Stimulated activated CD8-positive, alpha-beta memory T cell treated with anti-CD3 and anti-CD28 coated beads, Interleukin-7, amount 100 ng/mL, for 48 hours (primary cell): ENCODE measurements at places on chromosomes 16 and 17.

- no peak for DNase-seq
Measured at GRCh38 chr17:74491626-74492025, 25.2 kb downstream of the CD300A start.

DNA sequence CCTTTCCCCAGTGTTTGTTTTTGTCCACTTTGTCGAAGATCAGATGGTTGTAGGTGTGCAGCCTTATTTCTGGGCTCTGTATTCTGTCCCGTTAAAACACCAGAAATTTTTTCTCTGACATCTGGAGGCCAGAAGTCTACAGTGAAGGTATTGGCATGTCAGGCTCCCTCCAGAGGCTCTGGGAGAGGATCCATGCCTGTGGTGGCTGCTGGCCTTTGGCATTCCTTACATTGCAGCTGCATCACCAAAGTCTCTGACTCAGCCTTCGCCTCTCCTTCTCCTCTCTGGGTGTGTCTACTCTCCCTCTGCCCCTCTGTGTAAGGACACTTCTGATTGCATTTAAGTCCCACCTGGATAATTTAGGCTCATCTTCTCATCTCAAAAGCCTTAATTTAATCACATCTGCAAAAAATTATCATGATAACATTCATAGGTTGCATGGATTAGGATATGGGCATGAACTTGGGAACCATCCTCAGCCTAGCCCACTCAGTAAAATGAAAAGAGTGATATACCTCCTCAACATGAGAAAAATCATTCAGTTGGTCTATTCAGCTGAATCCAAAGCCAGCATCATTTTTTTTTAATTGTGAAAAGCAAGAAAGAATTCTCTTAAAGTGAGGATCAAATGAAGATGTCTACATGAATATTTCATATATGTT lies 78.0 kb downstream of the MAP2K6 start:
- DNase-seq, result no peak

DNA sequence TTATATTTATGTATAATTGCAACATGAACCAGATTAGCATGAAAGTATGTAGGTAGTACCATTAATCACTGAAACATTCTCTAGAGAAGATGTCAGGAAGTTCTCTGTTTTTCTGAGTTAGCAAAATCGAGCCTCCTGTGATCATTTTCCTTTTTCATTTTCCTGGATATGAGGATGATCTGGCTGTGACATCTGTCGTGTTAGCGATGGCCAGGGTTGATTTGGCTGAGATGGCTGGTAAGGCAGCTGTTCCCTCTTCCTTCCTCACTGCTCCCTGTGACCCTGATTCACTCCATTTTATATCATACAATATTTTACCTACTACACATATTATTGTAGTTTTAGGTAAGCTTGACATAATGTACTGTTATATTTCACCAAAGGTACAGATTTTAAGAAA lies 10.3 kb downstream of the CNTNAP4 start:
- DNase-seq, result no peak

DNA sequence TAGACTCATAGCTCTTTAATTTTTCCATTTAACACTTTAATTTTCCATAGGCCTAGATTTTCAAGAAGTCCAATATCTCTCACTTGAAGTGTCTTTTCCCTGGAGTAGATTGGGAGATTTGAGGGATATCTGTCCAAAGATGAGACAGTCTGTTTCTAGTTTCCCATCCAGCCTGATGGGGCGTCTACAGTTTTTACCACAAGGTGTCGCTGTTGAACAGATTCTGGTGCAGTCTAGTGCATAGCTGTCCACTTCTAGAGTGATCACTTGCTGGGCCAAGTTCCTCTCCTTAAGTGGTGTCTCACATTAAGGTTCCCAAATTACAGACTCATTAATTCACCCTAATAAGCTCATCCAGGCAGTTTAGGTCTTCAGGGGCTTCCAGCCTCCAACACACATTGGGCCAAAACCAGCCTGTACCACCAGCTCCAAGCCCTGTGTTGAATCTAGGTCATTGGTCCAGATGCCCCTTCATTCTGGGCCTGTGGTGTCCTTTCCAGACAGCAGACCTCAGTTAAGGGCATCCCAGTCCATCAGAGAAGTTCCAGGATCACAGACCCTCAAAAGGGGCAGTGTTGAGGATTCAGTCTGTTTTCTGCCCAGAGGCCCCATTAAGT lies 9.4 kb downstream of the SNX20 start:
- no peak for DNase-seq

GRCh38 chr17:56313201-56313600 lies 159.9 kb downstream of the ANKFN1 start:
- DNase-seq, result no peak

GRCh38 chr17:79306424-79307318 lies 232.0 kb downstream of the ENGASE start:
- DNase-seq, result no peak

DNA sequence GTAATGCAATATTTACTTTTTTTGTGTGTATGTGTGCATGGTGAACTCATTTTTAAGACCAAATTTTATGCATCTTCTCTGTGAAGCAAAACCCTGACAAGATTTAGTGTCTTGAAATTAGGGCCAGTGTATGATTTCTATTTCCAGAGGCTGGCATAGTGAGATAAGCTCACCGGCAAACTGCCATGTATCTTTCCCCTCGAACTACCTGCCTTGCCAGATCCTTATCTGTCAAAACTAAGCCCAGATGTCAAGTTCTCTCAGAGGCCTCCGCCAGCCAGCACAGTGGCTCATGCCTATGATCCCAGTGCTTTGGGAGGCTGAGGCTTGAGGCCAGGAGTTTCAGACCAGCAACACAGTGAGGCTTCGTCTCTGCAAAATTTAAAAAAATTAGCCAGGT lies 10.0 kb downstream of the USP32 start:
- DNase-seq, result no peak

DNA sequence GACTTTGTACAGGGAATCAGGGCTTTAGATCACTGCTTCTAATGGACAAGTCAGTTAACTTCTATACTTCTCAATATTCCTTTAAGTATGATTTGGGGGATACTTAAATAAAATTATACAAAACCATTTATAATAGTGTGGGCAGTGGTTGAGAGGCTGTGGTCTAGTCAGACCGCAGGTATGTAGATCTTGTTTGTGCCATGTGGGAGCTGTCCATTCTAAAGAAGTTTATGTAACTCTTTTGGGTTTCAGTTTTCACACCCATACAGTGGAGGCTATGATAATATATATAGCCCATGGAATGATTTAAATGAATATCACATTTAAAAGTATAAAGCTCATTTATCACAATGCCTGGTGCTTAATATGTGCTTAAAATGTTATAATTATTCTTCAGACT lies 654.3 kb upstream of the KIF2B start:
- no peak for DNase-seq

DNA sequence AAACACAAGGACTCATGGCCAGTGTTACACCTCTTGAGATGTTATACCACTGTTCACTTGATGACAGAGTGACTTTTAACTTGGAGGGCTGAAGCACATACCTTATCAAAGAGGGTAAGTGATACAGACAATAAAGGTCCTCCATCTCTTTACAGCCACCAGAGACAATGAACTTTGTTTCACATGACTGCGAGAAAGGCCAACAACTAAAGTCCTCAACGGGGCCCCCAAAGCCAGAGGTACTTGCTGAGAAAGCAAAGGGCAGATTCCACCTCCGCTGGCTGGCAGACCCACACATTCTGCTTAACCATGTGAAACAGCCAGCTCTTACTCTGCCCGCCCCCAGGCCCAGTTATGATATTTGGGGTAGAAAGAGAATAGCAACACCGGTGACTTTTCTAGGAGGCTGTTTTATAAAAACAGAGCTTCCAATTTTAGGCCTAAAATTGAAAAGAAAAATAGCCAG lies 21.4 kb downstream of the DCUN1D3 start:
- DNase-seq, result no peak

GRCh38 chr16:11602321-11602720 lies 15.6 kb upstream of the LITAF start:
- no peak for DNase-seq

DNA sequence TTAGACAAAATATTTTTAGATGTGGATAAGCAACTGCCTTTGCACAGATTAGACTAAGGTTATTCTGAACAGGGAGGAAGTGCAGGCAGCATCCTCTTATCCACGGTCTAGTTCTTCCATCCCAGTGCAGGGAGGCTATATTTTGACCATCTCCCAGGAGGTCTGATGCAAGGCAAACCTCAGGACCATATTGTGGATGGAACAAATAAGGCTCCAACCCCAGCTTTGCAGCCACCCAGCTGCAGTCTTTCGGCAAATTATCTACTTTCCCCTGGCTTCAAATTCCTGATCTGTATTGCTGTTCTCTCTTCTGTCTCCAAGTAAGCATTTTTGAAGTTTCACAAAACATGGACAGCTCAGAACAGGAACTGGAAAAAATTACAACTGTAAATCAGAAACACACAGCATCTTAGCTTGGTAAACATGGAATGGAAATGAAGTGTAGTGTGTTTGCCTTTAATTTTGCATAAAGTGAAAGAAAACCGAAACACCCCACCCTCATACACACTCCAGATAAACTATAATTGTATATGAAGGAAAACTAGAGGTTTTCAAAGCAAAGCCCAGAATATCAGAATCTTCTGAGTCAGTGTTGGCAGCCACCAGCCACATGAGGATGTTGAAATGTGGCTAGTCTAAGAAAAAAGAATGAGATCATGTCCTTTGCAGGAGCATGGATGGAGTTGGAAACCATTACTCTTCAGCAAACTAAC lies 33.5 kb upstream of the MON1B start:
- no peak for DNase-seq

- DNase-seq, result no peak
Measured at GRCh38 chr17:43699438-43699756, 37.7 kb upstream of the MEOX1 start.

- DNase-seq, result no peak
Measured at GRCh38 chr16:53768593-53768992, 64.6 kb downstream of the FTO start.

GRCh38 chr16:66391726-66392670 lies 25.5 kb downstream of the CDH5 start:
- no peak for DNase-seq

DNA sequence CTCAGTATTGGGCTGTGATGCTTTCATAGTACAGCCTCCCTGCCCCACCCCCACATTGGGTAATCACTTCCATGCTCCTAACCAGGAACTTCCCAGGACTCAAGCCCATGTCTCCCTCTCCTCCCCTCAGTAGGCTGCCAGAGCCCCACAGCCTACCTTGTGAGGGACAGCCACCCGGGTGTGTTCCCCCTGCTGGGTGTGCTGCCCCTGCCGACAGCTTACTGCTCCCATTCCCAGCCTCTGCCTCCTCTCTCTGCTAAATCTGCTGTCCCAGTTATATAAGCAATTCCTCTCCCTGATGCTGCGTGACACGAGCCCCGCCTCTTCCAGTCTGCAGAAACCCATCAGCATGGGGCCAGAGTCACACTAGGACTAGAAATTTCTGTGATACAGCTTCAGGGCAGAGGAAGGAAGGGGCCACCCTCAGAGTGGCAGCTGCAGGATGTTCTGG lies at the start of gene RSKR:
Gene RSKR, minus strand, starts transcription at position 255 of the 451 bp plus-strand sequence. Its CDS starts 24 bp downstream, at position 231.
- no peak for DNase-seq

- DNase-seq, result no peak
Measured at GRCh38 chr16:64782484-64782883, 339.4 kb downstream of the CDH11 start.

DNA sequence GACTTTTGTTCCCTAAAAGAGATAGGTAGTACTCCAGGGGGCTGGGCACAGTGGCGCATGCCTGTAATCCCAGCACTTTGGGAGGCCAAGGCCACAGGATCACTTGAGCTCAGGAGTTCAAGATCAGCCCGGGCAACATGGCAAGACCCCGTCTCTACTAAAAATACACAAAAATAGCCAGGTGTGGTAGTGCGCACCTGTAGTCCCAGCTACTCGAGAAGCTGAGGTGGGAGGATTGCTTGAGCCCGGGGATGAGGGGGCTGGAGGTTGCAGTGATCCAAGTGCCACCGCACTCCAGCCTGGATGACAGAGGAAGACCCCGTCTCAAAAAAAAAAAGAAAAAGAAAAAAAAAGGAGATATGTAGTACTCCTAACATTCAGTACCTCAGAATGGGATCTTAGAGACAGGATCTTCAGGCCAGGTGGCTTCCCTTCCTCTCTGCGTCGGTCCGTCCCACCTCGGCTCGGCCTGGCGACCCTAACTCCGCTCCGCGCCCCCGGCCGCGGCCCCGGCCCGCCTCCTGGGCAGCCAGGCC lies 89.6 kb downstream of the CDC27 start:
- no peak for DNase-seq

GRCh38 chr16:56862776-56863175 lies 2.2 kb upstream of the SLC12A3 start:
- no peak for DNase-seq

DNA sequence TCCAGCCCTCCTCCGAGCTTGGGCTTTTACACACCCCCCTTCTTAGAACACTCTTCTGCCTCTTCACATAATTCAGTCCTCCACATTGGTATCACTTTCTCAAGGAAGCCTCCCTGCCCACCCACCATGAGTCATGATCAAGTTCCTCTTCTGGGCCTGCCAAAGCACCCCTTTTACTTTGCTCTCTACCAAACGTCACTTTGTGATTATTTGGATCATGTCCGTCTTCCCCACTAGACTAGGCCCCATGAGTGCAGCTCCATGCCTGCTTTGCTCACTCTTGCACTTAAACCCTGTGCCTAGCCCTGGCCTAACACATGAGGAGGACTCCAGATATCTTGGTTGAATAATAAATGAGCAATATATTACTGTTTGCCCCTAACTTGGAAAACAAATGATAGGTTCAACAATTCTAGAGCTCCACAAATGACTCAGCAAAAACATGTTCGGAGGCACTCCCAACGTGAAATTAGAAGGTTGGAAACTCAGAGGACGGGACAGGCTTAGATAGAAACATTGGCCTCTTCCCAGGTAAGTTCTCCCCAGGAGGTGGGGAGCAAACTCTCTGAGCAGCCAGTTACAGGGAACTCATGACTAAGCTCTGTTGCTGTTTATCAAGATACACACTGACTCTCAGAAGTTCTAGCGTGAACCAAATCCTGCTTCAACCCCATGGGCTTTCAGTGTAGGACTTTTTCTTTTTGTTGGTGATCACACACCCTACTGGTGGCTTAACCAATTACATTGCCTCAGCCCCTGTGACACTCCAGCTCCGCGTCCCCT lies 28.3 kb downstream of the G6PC1 start:
- peak; percentile 13 for DNase-seq

DNA sequence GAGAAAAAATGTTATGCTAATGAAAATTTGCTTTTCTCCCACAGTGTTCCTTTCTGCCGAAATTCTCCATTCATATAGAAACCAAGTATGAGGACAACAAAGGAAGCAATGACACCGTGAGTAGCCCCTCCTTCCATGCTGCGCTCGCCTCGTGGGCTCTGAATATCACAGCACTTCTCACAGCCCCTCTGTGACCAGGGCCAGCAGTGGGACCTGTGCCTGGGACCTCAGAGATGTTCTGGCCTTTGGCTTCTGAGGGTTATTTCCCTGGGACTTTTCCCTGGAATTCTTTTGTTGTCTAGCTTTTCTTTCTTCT lies 139.6 kb upstream of the NOL11 start:
- no peak for DNase-seq

GRCh38 chr16:65274566-65274965 lies 152.7 kb upstream of the CDH11 start:
- DNase-seq, result no peak

GRCh38 chr17:48835971-48836370 lies 5.1 kb downstream of the CALCOCO2 start:
- no peak for DNase-seq

GRCh38 chr17:3667366-3668278 lies 756 bp downstream of the TAX1BP3 start:
- DNase-seq, result no peak

- DNase-seq, result no peak
Measured at GRCh38 chr17:10745231-10745630, 15.4 kb upstream of the TMEM220 start.
